Kidney tubule cell (primary cell): ENCODE measurements at places on chromosomes 1 and 21.

DNA sequence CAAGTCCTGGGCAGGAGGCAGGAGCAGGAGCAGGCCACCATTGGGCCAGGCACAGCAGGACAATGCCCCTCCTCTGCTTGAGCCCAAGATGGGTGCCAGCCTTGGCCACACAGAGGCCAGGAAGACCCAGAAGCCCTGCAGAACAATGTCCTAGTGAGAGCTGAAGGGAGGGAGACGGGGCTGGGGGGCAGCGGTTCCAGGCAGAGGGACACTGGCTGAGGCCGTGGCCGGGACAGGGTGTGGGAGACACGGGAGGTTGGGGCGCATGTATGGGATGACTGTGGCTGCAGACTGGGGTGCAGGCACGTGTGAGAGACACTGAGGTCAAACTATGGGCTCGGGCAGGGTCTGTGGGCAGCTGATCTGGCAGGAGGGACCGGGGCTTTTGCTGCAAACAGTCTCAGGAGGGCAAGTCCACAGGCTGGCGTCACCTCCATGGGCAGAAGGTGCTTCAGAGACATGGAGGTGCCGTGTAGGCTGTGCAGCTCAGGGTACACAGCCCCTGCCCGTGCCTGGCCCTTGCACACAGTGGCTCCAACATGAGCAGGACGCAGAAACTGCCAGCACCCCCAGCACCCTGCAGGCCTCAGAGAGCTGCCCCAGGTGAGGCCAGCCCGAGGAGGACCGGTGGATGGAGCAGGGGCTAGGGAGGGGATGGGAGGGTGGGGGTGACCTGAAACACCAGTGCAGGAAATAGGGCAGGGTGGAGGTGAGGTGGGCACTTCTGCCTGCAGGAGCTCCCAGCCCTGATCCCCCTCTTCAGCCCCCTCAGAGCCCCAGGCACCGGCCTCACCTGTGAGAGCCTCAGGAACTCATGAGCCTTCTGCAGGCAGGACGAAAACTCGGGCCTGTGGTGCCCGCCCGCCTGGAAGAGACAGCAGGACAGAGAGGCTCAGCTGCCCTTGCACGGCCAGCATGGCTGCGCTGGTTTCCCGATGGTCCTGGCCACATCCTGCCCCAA, 19.5 kb downstream of the LSS start:
- no peak for DNase-seq

- peak; percentile 63 for DNase-seq
Observed at GRCh38 chr1:205791568-205792180, 16.4 kb upstream of the RAB29 start.

- no peak for DNase-seq
Observed at GRCh38 chr1:165843304-165843703, 15.9 kb downstream of the UCK2 start.

GRCh38 chr1:204758601-204759000, 73.1 kb upstream of the LRRN2 start:
- no peak for DNase-seq

GRCh38 chr1:54370287-54370989, 35.8 kb downstream of the SSBP3 start:
- DNase-seq, result no peak

DNA sequence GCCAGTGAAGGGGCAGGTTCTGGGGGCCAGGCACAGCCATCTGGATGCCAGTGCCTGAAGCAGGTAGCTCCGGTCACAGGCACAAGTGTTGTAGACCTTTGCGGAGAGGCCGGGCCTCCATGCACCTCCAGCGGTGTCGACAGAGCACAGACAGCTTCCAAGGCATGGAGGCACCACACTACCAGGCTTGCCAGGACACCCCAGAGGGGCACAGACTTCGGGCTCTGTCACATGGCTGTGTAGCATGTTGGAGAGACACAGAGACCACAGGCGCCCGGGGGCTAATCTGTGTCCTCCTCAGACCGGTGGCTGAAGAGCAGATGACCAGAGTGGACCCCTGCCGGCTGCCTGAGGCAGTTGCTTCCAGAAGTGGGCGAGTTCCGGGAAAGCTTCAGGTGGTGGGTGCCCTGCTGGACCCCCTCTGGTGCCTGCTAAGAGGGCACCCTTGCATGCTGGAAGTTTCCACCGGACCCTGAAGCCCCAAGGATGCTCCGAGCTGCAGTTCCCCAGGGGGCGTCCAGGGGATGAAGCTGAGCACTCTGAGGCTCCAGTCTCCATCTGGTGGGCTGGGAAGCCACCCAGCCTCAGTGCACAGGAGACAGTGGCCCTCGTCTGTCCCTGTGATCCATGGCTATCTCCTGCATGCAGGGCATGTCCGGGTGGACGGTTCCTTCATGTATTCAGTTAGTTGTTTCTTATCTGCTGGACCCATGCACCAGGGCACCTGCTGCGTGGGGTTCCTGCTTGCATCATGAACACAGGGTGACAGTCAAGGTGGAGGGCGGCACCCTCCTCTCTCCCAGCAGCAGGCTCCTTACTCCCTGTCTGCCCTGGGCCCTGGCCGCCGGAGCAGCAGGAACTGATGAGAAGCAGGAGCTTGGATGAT, 82.4 kb downstream of the OBSCN start:
- DNase-seq, result no peak

- DNase-seq, result no peak
Observed at GRCh38 chr1:8312235-8313218, 5.4 kb upstream of the SLC45A1 start.

DNA sequence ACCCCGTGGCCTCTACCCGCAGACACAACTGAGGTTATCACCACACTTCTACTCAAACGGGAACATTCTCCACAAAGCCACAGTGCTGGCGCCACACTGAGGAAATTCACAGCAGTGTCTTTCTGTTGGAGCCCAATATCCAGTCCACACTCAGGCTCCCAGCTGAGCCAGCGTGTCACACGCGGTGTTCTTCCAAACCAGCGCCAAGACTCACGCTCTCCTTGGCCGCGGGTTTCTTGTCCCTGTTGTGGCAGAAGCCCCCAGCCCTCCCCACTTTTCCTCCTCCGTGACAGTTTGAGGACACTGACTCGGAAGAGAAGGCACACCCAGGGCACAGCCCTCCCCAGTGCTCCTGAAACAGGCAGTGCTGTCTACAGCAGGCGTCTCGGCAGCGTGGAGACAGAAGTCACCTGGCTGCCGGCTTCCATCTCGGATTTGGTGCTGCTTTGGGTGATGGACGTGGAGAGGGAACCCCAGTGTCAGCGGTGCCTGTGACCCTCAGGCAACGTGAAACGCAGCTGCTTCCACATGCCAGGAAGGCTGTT, 35.4 kb upstream of the AGPAT3 start:
- no peak for DNase-seq

GRCh38 chr1:1264868-1265272, 8.8 kb downstream of the UBE2J2 start:
- DNase-seq, result peak; percentile 96

GRCh38 chr1:201114245-201115131, 2.3 kb upstream of the CACNA1S start:
- DNase-seq, result peak; percentile 94

DNA sequence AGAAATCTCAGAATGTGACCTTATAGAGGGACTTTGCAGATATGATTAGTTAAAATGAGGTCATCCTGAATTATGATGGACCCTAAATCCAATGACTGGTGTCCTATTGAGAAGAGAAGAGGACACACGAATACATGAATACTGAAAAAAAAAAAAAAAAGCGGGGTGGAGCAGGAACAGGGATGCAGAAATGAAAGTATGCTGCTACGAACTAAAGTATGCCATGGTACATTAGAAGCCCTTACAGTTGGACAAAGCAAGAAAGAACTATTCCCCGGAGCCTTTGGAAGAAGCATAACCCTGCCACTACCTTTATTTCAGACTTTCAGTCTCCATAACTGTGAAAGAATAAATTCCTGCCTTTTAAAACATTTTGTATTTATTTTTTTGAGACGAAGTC, 557.9 kb upstream of the NCAM2 start:
- no peak for DNase-seq

GRCh38 chr1:225848030-225848955, 33.9 kb downstream of the TMEM63A start:
- no peak for DNase-seq

DNA sequence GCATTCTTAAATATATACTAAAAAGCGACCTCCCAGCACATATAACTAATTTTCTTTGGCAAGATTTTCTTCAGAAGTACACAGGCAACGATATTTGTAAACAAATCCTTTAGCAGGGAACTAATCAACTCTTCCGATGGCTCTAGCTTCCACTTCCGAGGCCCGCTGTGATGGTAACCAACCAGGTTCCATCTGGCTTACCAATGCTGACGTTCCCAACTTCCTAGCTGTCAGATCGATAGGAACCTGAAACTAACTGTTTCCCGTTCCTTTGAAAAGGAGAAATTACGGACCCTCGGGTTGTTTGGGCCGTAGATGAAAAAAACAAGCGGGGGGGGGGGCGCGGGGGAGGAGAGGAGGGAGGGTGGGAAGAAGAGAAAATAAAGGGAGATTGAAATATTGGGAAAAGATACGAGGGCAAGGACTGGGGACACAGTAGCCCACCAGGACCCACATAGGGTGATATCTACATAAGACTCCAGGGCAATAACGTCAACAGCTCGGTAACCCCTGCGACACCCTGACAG, 513 bp downstream of the GTF2B start:
- peak; percentile 32 for DNase-seq

- no peak for DNase-seq
Observed at GRCh38 chr1:22932803-22933470, 39.7 kb downstream of the LACTBL1 start.

DNA sequence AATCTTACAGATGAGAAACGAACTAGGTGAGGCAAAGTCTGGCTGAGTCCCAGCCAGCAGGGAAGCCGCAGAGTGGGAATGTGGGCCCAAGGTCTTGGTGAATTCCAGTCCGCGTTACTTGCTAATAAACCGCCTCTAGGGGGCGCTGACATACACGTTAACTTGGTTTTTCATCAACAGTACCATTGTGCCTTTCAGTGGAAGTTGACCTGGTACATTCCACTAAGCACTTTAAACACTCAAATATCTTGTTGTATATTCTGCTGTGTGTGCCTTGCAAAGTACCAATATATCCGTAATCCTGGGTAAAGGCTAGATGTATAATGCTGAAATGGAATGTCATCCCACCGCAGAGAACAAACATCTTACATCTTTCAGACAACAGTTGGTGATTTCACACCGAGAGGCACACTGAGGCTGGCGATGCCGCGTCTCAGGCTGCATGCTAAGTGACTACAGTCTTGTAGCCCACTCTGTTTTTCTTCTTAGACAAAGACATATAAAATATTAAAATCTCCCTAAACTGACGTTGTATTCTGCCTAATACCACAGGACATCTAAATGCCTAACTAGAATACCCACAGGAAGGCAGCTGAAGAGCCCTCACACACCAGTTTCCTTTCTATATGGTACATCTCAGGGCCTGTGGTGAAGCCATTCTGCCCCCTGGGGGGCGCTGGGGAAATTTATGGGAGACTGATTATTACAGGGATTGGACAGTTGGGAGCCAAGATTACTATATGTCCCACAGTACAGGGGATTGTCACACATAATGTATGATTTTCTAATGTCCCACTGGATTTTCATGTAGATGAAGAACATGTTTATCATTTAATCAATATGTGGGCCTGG, 49.2 kb upstream of the C1orf198 start:
- DNase-seq, result peak; percentile 75

GRCh38 chr1:196372896-196373536, 235.2 kb downstream of the KCNT2 start:
- peak; percentile 36 for DNase-seq

DNA sequence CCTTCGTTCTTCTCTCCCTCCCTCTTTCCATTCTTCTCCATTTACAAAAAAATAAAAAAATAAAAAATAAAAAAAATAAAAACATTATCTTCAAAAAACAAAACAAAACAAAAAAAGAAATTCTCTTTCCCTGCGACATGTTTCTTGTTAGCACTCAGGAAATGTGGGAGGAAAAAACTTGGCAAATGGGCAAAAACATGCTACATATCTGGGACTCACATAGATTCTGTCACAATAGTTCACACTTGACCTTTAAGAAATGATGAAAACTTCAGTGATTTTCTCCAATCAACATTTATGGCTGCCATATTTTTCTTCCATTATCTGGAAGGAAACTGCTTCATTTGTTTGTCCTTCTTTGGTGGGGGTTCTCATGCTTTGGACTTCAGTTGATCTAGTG, 109.3 kb downstream of the PRKAB2 start:
- no peak for DNase-seq

GRCh38 chr21:25878344-25878743, 143.6 kb downstream of the GABPA start:
- peak; percentile 41 for DNase-seq

GRCh38 chr1:43552813-43553212, 22.1 kb downstream of the PTPRF start:
- DNase-seq, result no peak
